ENCODE measurements at places on chromosomes 5 and 9. TPM values are rescaled to one million over a fixed set of nuclear protein-coding genes. Genes with fewer than 3 reads are reported as not detected.

The PCDHGA6 gene
- 11.5 TPM for total RNA-seq

DNA sequence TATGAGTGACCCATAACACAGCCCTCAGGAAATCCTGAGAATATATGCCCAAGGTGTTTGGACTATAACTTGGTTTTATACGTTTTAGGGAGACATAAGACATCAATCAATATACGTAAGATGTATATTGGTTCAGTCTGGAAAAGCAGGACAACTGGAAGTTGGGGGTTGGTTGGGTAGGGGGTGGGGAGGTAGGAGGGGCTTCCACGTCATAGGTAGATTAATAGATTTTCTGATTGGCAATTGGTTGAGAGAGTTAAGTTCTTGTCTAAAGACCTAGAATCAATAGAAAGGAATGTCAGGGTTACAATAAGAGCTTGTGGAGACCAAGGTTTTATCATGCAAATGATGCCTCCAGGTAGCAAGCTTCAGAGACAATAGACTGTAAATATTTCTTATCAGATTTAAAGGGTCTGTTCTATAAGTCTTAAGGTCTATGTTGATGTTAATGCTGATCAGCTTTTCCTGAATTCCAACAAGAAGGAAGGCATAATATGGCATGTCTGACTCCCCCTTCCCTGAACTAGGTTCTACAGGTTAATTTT is 2267.7 kb upstream of the ACO1 start:
- DNase-seq, result no peak

The POLR3G gene
- total RNA-seq, result 0.97 TPM

The KCNV2 gene
- not detected for total RNA-seq

DNA sequence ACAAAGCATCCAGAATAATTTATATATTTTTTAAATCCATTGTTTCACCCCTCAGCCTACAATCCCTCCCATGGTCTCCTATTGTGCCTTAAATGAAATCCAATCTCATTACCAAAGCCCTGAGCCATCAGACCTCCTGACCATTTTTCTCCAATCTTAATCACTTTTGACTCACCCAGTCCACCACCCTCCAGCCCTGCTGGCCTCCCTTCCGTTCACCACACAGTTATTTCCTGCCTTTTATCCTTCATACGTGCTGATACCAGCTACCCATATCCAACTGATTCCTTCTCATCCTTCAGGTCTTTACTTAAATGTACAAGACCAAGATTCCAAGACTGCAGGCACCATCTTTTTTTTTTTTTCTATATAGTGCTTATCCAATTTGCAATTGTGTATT is 1026.7 kb upstream of the DMAC1 start:
- DNase-seq, result no peak

DNA sequence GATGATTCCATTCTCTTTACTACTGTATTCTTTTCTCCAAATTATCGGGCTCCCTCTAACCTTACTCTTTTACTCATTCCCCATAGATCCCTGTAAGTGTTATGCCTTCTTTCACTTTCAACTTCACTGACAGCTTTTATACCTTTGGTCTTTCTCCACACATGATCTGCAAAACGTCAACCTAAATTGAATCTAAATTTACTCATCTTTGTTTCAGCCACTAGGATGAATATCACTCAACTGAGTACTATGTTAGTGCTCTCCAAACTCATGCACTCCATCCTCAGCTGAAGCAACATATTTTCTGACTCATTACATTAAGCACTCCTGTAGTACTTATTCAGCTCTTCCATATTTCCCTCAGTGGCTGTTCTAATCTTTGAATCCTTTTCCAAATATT is 133.4 kb downstream of the ADAMTS19 start:
- DNase-seq, result no peak

- no peak for DNase-seq
Measured at GRCh38 chr5:156295431-156295830, 31.5 kb upstream of the SGCD start.

The SLC6A18 gene
- not detected for total RNA-seq

GRCh38 chr5:66864240-66864884 is 268.2 kb downstream of the MAST4 start:
- no peak for DNase-seq

DNA sequence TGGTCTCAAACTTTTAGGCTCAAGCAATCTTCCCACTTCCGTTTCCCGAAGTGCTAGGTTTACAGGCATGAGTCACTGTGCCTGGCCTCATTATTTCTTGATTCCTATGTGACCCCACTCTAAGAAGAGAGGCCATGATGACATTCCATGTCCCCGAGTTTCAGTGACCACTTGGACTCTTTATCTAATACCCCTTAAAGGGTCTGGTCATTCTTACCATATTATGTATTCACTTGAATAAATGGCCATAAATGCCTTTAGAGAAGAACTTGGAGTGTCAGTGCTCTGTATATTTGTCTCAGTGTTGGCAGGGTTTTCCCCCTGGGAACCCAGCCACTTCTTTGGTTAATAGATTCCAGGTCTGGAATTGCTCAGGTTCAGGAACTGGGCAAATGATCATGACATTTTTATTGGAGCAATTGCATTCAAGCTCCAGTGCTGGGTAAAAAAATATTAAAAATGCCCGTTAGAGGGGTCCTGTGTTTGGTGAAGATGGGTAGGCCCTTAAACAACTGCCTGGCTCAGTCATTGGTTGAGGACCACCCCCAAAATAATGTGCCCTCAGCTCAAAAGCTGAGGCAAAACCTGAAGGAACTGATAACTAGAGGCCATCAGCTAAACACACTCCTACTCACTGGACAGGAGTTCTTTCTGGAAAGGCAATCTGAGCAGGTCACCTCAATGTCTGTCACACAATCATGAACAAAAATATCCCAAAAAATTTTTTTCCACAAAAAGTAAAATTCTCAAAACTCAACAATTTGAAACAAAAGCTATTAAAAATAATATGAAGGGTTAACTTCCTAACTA is 186.6 kb upstream of the ZNF608 start:
- DNase-seq, result no peak

DNA sequence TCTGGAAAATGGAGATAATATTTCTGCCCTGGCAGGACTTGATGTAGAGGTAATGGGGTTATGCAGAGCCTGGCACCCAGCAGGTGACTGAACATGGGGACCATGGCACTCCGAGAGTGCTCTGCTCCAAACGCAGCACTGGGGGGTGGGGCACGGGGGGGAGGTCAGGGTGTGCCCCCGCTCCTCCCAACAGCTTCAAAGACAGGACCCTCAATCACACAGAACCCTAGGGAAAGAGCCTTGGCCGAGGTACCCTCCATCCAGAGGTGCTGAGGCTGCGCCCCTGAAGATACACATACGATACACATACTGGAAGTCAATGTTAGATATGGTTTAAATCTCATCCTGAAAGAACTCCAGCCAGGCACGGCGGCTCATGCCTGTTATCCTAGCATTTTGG is 26.6 kb upstream of the CEP72 start:
- peak; percentile 49 for DNase-seq

- DNase-seq, result no peak
Measured at GRCh38 chr5:177483994-177484901, 10.8 kb upstream of the DBN1 start.

DNA sequence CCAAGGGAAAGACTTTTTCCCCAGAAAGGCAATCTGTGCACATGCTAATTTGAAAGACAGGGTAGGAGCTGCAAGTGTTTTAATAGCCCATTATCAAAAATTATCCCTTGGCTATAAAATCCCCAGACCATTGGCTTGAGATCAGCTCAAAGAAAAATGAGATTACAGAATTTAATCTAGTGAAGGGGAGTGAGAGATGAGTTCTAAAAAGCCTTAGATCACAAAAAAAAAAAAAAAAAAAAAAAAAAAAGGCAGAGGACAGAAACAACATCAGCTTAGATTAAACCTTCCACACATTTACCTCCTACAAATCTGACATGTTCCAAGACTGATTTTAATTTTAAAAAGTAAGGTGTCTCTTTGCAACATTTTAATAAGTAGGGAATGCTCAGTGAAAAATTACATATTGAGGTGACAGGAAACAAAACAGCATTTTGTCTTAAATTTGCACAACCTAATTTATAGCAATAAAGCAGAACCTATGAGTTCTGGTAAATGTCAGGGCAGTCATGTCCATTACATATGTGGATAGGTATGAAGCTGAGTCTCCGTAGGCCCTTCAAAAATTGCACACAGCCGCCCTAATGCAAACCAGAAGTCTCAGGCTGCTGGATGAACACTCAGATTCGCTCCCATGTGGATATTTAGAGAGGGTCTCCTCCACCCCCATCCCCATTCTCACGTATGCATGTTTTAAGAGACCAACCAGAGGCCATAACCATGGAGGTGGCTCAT is 43.4 kb downstream of the NFIB start:
- no peak for DNase-seq

DNA sequence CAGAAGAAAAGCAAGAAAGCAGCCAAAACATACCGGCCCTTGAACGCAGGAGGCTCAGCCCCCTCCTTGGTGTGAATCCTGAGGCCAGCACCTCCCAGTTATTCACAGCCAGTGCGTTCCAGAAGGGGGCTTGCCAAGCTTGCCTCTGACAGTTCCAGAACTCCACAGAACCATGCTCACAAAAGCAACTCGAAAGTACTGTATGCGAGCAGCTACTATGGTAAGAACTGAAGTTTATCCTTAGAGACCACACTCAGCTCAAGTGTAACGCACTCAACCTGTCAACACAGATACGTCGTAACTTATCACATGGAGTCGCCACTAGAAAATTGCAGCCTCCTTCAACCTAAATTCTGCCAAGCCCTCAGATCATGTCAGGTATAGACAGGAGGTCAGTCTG is 1.4 kb downstream of the UBAC1 start:
- DNase-seq, result no peak

DNA sequence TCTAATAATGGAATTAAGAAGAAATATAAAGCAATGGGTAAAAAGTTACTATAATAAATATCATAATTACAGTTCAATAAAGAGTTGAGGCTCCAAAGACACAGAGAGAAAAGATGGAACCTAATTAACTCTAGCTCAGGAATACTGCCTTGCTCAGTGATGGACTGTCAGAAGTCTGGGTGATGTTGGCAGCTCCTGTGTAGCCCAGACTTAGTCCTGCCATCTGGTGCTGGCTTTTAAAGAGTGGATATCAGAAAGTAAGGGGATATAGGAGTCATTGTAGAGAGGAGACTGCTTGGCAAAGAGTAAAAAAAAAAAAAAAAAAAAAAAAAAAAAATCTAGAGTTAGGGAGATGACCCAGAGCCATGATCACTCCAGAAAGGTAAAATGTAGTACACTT is 551.9 kb upstream of the DMAC1 start:
- no peak for DNase-seq

- DNase-seq, result no peak
Measured at GRCh38 chr5:154352960-154353548, 92.7 kb upstream of the SAP30L start.

- peak; percentile 54 for DNase-seq
Measured at GRCh38 chr9:134181648-134182034, 17.3 kb upstream of the RNU6ATAC start.

- no peak for DNase-seq
Measured at GRCh38 chr5:123502120-123502519, 9.9 kb upstream of the CSNK1G3 start.

The AFF4 gene
- total RNA-seq, result 59.1 TPM

The AGPAT2 gene
- total RNA-seq, result 48.4 TPM

The NEUROG1 gene
- not detected for total RNA-seq

- DNase-seq, result no peak
Measured at GRCh38 chr5:132388244-132389050, 18.9 kb downstream of the SLC22A5 start.

GRCh38 chr9:118929287-118929686 is 439.9 kb downstream of the BRINP1 start:
- DNase-seq, result no peak

DNA sequence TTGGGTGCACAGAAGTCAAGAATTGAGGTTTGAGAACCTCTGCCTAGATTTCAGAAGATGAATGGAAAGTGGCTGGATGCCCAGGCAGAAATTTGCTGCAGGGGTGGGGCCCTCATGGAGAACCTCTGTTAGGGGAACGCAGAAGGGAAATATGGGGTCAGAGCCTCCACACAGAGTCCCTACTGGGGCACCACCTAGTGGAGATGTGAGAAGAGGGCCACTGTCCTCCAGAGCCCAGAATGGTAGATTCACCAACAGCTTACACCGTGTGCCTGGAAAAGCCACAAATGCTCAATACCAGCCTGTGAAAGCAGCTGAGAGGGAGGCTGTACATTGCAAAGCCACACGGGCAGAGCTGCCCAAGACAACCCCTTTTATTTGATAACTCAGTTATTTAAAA is 383.5 kb downstream of the TLE4 start:
- no peak for DNase-seq

The FAM81B gene
- total RNA-seq, result not detected

DNA sequence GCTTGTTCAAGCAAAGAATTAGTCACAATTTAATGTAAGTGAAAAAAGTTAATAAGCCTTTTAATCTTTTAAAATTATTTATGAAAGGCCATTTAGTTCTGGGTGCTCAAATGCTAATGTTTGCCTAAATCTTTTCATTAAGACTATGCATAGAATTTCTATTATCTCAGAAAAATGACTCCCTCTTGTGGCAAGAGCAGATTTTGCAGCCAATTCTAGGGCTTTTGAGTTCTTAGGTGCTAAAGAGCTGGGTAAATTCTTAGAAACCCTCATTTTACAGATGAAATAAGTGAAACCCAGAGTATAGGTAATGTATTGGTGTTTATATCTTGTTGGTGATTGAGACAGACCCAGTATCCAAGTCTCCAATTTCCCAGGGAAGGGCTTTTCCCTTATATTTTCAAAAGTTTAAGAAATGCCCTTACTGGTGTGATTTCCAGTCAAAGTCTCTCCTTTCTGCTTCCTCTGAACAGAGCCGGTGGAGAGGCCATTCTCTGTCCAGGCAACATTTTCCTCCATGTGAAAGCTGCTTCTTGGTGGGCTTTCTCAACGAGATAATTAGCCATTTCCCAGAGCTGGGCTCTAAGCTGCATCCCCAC is 24.1 kb upstream of the PCSK5 start:
- no peak for DNase-seq

DNA sequence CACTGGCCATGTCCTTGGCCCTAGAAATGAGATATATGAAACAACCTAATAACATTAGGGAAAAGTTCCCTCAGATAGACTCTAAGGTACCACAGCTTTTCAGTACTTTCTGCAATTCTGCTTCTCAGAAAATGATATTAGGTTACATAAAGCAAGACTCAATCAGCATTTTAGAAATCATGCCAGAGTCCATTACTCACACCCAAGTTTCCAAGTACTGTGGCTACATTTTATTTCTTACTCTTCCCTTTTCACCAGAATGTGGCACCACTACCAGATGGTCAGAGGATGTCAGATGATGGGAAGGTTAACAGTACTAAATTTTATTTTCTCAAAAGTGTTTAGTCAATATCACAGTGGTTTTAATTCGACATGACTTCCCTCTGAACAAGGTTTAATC is 217.2 kb downstream of the MLLT3 start:
- no peak for DNase-seq

DNA sequence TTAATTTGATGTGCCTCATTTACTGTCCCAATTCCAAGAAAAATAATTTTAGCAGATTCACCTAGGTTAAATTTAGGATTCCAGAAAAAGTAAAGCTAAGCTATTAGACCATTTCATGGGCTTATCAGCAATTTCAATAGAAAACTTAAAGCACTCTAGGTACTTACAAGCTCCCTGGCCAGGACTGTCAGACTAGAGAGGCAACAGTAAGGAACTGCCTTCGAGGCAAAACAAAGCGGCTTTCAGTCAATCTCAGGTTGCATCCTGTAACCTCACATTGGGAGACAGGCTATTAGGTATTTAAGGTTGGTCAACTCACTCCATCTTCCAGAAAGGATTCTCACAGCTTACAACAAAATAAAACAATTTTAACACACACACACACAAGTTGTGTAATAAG is 48.7 kb upstream of the FSD1L start:
- DNase-seq, result no peak

All from cardiac septum (tissue), 1 donor.